ENCODE measurements at places on chromosomes 2 and 18.

GRCh38 chr2:223005496-223005895 is 46.5 kb upstream of the KCNE4 start:
- no peak for DNase-seq

GRCh38 chr2:109208071-109208950 is 79.3 kb downstream of the SH3RF3 start:
- peak; percentile 76 for DNase-seq

GRCh38 chr2:68189991-68190784 is 32.5 kb downstream of the PNO1 start:
- no peak for DNase-seq

GRCh38 chr2:144518748-144519596 is 947 bp downstream of the ZEB2 start:
- DNase-seq: no peak

DNA sequence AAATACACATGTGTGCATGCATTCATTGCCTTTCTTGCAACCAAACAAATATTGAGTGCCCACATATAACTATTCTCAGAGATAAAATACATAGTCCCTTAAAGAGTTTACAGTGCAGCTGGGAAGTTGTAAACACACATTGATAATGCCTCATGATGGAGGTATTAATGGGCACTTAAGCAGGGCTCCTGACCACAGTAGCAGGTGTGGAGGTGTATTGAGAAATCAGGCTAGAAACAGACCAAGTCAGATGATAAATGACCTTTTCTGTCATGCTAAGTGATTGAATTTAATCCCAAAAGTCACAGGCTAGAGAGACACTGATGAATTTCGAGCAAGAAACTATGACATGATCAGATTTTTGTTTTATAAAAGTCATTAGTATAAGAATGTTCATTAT is 157.7 kb downstream of the ZNF385B start:
- DNase-seq: peak; percentile 22

DNA sequence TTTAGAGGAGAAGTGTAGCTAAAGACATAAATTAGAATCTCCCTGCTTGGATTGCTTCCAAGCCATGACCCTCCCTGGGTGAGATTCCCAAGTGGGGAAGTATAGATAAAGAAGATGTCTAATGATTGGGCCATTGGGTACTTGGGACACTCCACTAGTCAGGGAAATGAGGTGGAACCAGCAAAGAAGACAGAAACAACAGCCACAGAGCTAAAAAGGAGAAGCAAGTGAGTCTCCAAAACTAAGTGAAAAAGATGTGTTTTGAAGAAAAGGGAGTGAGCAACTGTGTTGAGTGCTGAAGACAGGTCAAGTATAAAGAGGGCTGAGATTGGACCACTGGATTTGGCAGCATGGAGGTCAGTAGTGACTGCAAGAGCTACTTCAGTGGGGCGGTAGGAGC is 276.7 kb upstream of the STON1 start:
- no peak for DNase-seq

- DNase-seq: peak; percentile 71
These were observed 294.1 kb downstream of the BCL2 start for GRCh38 chr18:63025251-63026090.

- DNase-seq: no peak
These were observed 35.8 kb upstream of the FIGN start for GRCh38 chr2:163771596-163771995.

Data from DMS53 (cell line).